ENCODE measurements at places on chromosomes 5 and 9.
A peak's percentile ranks its signal among the peaks of the same experiment; 100 is the strongest.

- no peak for DNase-seq
These were observed 25.8 kb downstream of the ADAMTSL2 start for GRCh38 chr9:133560311-133560710.

GRCh38 chr5:132776131-132776937 is 705 bp downstream of the SEPTIN8 start:
- no peak for DNase-seq

DNA sequence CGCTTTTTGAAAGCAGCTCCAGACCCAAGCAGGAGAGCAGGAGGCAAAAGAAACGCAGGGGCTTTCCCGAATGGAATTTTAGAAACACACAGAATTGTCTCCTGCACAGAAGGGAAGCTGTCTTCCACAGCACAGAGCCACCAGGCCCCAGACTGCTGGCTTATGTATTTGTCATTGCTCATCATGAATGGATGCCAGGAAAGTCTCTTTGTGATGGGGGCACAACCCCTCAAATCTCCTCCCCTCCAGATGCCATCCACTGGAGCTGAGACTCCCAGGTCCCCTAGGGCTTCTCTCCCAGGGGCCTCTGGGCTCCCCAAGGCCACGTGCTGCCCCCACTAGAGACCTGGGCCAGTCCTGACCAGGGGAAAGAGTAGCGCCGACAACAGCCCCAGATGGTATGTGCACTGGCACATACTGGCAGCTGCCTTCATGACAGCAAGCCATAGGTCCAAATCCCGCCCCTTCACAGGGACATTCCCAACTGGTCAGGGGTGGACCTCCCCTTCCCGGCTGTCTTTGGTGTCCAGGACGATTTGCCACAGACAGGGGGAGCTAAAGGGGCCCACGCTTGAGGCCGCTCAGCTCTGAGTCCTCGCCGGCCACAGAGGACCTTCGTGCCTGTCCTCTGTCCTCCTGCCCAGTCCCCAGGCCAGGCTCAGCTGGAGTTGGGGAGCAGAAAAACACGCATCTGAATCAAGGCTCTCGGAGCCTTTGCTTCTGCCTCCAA is 127.8 kb downstream of the KCNIP1 start:
- DNase-seq: peak; percentile 73

DNA sequence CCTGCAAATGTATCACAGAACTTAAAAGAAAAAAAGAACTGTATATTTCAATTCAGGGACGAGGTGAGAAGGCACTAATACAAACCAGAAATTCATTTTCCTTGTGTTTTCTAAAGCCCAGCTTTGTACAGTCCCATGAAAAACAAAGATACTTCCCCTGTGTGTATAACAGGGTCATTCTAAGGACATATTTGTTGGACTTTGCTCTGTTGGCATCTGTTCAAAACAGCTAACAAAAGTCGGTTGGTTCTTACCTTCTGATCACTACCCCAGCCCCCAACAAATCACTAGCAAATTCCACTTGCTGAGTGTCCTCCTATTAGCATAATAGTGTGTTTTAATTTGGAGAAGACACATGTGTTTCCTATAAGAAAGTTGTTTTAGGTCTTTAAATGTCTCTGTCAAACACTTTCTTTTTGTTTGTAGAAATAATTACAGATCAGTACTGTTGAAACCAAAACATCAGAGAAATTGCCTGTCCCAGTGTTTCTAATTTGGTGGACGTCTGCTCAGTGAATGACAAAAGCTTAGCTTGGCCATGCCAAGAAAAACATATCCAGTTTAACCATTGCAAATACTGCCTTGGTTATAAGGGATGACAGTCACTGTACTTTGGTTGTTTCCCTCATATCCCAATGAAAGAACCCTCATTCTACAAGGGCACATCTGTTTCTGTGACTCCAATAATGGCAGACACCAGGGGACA is 480.5 kb downstream of the EBF1 start:
- no peak for DNase-seq

- no peak for DNase-seq
These were observed 30.0 kb upstream of the GSN start for GRCh38 chr9:121237916-121238315.

- DNase-seq: no peak
These were observed 78.9 kb upstream of the RPS23 start for GRCh38 chr5:82356808-82357671.

DNA sequence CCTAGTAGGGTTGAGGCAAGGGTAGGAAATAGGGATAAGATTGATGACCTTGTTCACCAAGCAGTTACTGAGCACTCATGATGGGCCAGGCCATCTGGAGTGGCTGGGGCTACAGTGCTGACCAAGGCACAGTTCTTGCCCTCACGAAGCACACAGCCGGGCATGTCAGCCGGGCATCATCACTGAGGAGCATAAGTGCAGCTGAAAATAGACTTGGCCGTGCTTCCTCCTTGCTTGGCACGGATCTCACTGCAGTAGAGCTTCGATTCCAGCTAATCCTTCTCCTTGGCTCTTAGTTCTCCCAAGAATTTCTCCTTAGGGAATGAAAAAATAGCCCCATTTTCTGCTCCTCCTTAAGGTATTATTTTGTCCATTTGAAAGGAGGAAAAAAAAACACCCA is 116.6 kb downstream of the NMUR2 start:
- no peak for DNase-seq

All from spleen (tissue), 13 donors.